8988T (cell line): ENCODE measurements at places on chromosomes 5 and 9.

DNA sequence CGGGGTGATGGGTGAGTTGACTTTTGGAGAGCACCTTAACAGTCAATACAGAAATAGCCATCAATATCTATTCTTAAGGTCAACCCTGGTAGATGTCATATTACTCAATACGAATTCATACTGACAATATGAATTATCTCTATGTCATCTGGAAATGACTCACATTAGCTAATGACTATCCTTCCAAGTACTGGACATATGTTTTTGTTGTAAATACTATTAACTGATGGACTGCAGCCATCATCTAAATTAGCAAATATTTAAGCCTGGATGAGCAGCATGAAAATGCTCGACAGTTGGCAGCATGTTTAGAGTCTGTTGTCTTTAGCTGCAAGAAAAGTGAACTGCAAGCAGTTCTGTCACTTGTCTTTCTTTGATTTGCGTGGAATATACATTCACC, 19.6 kb upstream of the ISOC1 start:
- no peak for DNase-seq

- no peak for DNase-seq
These were observed 36.2 kb downstream of the UNC5A start for GRCh38 chr5:176846335-176847140.

GRCh38 chr5:36704131-36704530, 97.7 kb downstream of the SLC1A3 start:
- no peak for DNase-seq

DNA sequence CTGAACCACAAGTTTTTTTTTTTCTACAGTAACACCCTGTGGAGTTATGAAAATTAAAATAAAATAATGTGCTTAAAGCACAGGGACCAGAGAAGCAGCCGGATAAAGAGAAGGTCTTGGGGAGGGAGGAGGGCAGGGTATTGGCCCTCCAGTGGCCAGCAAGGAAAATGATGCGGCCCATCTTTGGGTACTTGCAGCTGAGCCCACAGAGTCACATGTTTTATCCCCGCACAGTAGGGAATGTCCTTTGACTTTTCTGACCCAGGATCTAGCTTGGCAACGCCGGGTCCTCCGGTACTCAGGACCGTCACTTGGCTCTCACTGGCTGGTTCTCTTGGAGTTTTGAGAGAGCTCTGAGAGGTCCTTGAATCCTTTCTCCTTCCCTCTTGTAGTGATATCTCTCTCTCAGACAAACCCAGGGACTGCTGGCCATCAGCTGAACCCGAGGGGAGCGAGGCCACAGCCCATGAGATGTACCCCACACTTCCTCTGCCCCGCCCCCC, 35.3 kb upstream of the HSPA9 start:
- DNase-seq = no peak

DNA sequence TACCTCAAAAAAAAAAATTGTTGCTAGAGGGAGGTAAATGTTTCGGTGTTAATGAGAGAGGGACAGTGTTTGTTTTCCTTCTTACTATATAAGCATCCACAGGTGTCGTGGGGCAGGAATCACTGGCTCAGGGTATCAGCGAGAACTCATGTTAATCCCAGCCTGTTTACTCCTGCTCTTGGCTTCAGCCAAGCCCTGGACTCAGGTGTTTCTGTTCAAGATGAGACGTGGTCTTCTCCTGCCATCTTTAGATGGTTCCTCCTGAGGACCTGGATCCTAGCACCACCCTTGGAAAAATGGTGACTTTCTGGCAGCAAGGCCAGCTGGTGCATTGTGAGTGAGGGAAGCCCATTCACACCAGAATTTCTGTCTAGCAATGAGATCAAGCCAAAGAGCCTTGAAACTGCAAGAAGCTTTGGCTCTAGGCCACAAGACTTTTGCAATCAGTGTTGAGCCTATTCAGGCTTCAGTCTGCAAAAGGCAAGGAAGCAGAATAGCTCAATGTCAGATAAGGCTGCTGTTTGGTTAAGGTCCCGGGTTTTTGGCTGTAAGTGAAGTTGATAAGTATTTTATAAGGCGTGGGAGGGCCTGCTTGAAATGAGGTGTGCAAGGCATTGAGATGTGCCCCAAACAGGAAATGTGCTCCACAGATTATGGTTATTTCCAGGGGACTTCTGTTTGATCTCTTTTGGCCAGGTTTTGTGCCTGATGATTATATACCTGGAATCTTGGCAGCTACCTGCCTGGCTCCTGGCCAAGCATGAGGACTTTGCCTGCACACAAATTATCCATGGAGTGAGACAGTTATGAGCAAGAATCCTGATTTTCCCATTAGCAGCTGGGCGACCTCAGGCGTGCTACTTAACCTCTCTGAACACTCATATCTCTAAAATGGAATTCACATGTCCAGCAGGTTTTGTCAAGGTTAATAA, 99.8 kb downstream of the TENT4A start:
- DNase-seq = no peak
